ENCODE measurements at places on chromosomes 6 and 20.

DNA sequence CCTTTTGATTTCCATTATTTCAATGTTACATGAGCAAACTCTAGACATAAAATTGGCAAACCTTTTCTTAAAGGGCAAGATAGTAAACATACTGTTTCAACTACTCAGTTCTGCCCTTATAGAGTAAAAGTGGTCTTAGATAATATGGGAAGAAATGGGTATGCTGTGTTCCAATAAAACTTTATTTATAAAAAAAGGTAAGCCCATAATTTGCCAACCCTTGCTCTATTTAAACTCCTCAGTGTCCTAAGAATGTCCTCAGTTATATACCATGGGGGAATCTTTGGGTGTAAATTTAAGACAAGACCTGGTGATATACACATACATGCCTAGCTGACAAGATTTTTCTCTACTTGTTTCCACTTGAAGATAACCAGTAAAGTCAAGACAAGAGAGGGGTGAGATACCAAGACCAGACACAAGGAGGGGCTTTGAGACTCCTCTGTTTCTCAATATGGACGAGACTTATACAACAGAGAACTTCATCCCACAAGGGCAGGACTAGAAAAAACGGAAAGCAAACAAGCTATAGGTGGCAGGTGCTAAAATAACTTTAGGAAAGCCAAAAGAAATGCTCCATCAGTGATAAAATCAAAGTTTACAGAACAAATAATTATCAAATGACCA is 10.5 kb downstream of the SNX3 start:
- no peak for DNase-seq

DNA sequence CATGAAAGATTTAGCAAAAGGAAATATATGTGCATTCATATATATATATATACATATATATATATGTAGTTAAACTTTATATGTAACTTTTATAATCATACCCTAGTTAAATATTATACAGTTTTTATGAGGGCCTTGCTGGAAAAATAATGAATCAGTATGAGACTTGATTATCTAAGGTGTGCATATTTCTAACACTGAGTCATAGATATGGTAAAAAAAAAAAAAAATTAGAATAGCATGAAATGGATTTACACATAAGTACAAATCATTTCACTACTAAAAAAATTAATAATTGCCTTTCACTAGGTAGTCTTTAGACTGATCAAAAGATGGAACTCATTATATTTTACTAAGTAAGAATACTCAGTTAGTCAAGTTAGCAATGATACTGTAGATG is 51.3 kb upstream of the DST start:
- no peak for DNase-seq

DNA sequence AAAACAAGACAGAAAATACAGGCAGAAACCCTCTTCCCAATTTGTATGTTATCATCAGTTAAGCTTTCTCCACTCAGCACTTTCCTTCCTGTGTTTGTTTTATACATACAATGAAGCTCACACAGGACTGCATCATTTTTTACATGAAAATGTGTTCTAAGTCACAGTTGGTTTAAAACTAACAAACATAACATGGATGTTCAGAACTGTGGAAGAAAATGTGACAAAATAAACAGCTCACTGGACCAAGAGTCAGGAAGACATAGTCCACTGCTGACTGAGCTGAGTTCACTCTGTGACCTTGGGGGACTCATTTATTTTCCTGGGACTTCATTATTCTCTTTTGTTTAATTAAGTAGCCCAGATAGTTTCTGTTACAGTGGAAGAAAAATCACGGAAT is 331.5 kb downstream of the SYNE1 start:
- no peak for DNase-seq

GRCh38 chr6:170294813-170295509 is 4.1 kb upstream of the DLL1 start:
- no peak for DNase-seq

DNA sequence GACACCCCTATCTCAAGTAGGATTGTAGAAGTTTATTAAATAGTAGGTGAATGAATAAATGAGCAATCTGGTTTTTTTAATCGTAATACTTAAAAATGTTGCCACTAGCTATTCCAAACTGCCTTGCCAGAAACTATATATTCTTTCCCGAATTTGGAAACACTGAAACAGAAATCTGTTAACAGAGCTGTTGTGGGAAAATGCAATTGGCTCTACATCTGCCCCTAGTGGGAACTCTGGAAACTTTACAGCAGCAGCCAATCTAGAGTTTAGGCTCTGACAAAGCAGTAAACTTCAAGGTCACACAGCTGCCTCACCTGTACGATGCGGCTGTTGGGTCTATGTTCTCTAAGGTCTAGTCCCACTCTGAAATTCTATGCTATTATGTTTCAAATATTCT is 41.7 kb downstream of the SYNE1 start:
- no peak for DNase-seq

DNA sequence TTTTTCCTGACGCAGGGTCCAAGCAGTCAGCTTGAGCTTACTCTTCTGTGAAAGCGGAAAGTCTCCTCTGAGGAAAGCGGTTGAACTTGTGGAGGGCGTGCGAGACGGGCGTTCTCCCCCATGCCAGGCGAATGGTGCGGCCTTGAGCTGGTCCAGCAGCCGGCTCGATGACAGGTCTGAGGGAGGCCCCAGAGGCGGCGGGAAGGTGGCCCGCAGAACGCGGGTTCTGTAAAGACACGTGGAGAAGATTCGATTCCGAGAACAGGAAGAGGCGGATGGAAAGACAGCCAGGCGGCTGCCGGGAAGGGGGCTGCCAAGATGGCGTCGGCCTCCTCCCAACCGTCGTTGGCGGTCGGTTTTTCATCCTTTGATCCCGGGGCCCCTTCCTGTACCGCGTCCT is 75.6 kb upstream of the TXNDC5 start:
- DNase-seq, result no peak

GRCh38 chr20:29744071-29744470 is 1513.4 kb upstream of the DEFB115 start:
- no peak for DNase-seq

Data from stimulated activated CD4-positive, alpha-beta T cell treated with anti-CD3 and anti-CD28 coated beads, Interleukin-1b, Interleukin-23, amount 100 ng/mL, for 1 hour (primary cell).